Cortex of kidney (tissue), 1 donor: ENCODE measurements at places on chromosomes 11 and 22.

GRCh38 chr11:86947541-86947940 is 7.7 kb downstream of the FZD4 start:
- DNase-seq = no peak

DNA sequence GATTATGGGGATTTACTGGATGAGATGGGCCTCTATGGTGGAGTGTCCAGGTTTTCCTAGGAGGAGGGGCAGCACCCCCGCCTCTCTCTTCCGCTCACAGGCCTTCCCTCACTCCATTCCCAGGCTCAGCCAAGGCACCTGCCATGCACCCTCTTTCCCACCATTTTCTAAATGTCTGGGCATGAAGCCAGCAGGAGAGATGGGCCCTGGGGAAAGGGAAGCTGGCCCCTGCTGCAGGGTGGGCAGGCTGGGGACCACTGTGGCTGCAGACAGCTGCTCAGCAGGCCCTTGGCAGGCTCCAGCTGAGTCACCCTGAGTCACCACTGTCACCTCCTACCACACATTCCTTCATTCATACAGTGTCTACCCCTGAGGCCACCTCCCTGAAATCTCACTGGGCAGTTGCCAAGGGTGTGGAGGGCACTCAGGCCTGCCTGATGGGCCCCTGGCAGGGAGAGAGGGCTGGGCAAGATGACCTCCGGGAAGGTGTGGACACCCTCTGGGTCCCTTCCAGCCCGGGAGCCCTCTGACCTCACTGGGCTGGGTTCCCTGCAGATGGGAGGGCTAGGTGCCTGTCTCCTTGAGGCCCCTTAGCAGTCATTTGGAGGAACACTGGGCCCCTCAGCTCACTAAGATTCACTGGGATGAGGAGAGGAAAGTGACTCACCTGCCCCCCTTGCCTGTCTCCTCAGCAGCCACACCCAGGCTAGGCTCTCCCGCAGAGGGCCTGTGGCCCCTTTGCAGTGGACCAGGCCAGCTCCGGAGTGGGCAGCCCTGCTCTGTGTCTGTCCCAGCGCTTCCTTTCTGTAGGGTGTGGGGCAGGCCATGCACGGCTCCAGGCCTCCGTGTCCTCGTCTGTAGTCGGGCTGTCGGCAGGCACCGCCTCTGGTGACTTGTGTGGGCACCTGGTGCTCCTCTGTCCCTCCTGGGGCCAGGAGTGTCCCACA is 7.8 kb downstream of the MYEOV start:
- no peak for DNase-seq

GRCh38 chr22:49057910-49058309 is 769.8 kb downstream of the BRD1 start:
- DNase-seq = no peak

GRCh38 chr11:62841361-62842170 is 2.2 kb upstream of the WDR74 start:
- no peak for DNase-seq

DNA sequence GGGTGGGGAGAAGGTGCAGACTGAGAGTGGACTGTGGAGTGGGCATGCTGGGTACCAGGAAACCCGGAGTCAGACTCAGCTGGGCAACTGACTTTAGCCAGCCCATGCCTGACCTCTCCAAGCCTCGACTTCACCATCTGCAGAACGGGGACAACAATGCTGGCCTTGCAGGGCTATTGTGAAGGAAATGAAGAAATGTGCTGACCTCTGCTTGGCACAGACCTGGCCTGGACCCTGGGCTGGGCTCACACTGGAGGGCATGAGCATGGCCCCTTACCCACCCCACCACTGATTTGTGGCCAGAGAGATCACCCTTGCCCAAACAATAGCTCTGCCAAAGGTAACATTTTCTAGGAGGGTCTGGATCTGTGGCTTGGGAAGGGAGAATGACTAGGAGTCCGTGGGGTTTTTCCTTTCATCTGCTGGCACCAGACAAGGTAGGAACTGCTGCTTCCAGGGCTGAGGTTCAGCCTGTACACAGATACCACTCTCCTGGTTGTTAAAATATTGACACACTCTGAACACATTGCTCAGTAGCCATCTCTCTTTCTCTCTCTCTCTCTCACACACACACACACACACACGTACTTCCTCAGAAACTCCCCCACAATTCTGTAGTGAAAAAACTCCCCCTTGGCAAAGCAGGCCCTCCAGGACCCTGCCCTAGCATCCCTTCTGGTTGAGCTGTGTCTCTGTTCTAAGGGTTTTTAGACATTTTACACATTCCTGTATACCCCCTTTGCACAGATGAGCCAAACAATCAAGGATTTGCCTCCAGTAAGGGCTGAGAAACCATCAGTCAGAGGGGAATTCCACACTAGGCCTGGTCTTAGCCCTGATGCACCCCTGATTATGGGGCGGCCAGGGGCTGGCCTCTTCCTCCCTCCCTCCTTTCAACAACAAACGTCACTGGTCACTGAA is 1.0 kb downstream of the MOGAT2 start:
- no peak for DNase-seq

DNA sequence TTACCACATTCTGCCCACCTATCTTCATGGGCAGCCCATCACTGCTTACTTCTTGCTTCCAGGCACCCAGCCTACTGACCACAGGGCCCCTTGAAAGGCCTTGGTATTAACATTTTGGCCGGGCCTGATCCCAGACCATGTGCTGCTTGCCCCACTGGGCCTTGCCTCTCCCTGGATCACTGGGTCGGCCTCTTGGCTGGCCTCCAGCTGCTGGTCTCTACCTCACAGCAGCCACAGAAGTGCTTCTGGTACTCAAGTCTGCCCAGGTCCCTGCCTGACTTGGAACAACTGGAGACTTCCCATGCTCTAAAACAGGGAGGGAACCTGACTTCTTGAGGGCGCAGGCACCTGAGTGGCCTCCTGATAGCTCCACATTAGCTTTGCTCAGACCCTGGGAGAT is 63.6 kb downstream of the THAP12 start:
- no peak for DNase-seq

GRCh38 chr11:82871646-82872045 is 28.6 kb downstream of the PRCP start:
- DNase-seq = no peak

DNA sequence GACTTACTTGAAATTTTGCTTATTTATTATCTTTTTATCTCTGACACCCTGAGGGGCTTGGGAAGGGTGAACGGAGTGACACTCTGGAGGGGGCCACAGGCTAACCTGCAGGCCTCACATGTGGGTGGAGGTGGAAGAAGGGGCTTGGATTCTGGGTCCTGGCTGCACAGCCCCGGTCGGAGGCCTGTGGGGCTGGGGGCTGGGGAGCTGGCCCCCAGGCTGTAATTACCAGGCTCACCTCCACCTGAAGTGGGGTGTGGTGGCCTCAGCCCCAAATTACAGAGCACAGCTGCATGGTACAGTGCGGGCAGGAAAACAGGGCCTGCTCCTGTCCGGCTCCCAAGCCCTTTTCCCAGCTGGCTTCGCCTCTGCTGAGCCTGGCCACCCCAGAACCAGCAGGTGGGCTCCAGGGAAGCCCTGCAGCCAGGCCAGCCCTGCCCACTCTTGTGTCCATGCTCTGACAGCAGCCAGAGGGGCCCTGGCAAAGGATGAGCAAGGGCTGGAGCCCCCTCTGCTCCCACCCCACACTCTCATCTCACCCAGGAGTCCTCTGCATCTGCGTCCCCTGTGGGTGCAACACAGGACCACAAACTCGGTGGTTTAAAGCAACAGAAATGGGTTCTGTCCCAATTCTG is 48.0 kb downstream of the IGF2 start:
- DNase-seq = no peak

DNA sequence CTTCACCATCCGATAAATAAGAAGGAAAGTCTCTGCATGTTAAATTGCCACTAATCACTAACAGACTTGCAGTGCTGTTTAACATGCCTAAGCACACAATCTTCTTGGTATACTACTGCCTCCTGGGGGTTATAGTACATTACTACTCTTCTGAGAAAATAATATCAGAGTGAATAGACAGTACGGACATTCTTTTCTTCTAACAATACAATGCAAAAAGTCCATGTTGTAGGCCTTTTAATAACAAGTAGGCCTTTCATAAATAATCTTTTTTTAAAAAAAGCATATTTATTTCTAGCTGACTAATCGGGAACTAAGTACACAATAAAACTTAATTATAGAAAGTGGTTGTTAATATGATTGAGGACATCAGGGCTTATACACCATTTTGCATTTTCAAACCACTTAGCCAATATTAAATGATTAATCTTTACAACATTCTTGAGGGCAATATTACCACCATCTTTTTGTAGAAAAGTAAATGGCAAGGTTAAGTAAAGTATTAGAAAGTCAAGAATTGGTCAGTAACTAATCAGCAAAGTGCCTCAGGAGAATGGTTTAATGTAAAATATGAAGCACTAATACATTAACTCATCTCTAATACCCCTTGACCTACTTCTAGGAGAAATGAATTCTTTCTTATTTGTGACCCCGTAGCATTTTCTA is 84.7 kb downstream of the TTC28 start:
- DNase-seq = no peak

- DNase-seq = no peak
Observed at GRCh38 chr22:35230839-35231584, 26.3 kb upstream of the HMGXB4 start.

DNA sequence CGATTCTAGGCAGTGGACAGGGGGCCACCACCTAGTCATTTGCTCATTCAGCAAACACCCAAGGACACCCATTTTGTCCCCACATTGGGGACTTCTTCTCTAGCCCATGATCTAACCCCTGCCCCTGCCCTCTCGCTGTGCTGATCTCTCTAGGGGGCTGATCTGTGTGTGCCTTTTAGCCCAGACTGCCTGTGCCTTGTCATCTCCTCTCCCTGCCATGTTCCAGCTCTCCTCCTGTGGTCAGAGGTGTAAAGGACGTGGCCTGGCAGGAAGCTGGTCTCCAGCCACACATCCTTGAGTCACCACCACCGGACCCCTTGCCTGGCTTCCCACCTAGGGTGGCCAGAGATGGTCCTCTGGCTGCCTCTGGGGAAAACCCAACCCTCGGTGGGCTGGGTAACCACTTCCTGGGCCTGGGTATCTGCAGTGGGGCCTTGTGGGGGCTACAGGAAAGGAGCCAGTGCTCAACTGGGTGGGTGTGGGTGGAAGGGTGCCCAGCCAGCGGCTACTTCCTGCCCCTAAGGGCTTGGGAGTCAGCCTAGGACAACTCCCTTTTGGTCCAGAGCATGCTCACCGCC is 1.3 kb downstream of the CTSW start:
- DNase-seq = no peak

- no peak for DNase-seq
Observed at GRCh38 chr11:27614092-27614491, 86.2 kb downstream of the BDNF start.

DNA sequence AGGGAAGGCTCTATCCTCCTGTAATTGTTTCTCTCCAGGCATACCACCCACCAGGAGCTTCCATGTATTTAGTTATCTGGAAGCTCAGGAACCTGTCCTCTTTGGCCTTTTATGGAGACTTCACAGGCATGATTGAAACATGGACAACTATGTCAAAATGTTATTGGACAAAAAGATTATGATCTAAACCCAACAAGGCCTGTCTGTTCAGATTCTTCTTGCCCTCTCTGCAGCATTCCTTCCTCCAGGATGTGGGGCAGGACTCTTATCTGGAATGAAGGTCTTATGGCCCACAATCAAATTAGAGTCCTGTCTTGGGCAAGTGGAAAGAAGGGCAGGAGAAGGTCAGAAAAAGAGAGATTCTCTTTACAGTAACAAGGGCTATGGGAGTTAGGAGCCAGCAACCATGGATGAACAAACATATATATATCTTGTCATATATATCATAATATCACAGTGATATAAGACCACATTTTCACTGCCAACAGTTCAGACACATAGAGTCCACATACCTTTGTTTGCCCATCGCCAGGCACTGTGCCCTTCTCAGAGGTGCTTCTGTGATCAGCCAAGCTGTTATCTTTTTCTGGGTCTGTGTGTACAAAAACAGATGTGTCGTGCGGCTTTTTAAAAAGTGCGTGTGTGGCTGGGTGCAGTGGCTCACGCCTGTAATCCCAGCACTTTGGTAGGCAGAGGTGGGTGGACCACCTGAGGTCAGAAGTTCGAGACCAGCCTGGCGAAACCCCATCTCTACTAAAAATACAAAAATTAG is 42.5 kb upstream of the SUSD2 start:
- DNase-seq = no peak
